ENCODE measurements at places on chromosomes 3 and 15. TPM values are rescaled to one million over a fixed set of nuclear protein-coding genes. Genes with fewer than 3 reads are reported as not detected.

Gene C3orf70
- polyA plus RNA-seq, result 43.8 TPM

Gene C3orf85
- not detected for polyA plus RNA-seq

Gene FGF7
- 5.8 TPM for polyA plus RNA-seq

Gene LRTM1
- 0.44 TPM for polyA plus RNA-seq

Gene ST3GAL6
- 21.8 TPM for polyA plus RNA-seq

Gene CPB1
- 0.19 TPM for polyA plus RNA-seq

Gene CADPS
- 212 TPM for polyA plus RNA-seq

Gene ACAN
- 25.5 TPM for polyA plus RNA-seq

Gene CYFIP1
- 81.4 TPM for polyA plus RNA-seq

Gene SERINC4
- not detected for polyA plus RNA-seq

Gene PP2D1
- polyA plus RNA-seq, result 0.44 TPM

Gene RSRC1
- polyA plus RNA-seq, result 39.4 TPM

Gene LMAN1L
- polyA plus RNA-seq, result not detected

Gene IL17RE
- 2.7 TPM for polyA plus RNA-seq

Gene NME9
- polyA plus RNA-seq, result 9.0 TPM

Gene IQCF5
- not detected for polyA plus RNA-seq

Gene TRPM1
- 0.05 TPM for polyA plus RNA-seq

Gene CPNE9
- 6.1 TPM for polyA plus RNA-seq

Gene MLF1
- polyA plus RNA-seq, result 51.5 TPM

Gene KBTBD13
- polyA plus RNA-seq, result 0.08 TPM

Gene ZPLD1
- polyA plus RNA-seq, result 1.0 TPM

Gene MCTP2
- 2.0 TPM for polyA plus RNA-seq

Gene SAXO2
- 10.2 TPM for polyA plus RNA-seq

Gene PRSS50
- 0.59 TPM for polyA plus RNA-seq

Gene SPATA12
- 0.20 TPM for polyA plus RNA-seq

Gene GPR160
- 2.3 TPM for polyA plus RNA-seq

Gene SI
- polyA plus RNA-seq, result 0.05 TPM

Gene IL17RB
- polyA plus RNA-seq, result 28.7 TPM

Gene RBP2
- 0.23 TPM for polyA plus RNA-seq

Gene GOLGA6A
- polyA plus RNA-seq, result not detected

Measured in spinal cord (tissue), 10 donors.